ENCODE measurements at places on chromosomes 6 and 20.

- no peak for DNase-seq
Measured at GRCh38 chr20:61321481-61321880, 69.4 kb downstream of the CDH4 start.

DNA sequence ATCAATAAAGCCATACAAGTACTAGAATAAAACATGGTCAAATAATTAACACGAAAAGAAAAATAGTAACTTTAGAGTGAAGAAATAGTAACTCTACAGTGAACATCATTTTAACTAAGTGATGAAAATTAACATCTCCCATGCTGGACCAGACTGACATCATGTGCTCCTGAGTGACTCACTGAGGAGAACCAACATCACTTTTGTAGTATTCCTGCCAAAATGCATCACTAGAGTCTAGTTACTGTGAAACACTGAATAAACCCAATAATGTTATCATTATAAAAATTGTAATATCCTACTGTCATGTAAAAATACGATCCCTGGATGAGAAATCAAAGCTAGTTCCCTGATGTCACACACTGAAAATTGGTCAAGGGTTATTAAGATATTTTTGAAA lies 361.3 kb downstream of the CD109 start:
- no peak for DNase-seq

- DNase-seq = no peak
Measured at GRCh38 chr6:52808660-52809059, 5.0 kb upstream of the GSTA1 start.

- DNase-seq = no peak
Measured at GRCh38 chr6:13289789-13290318, 38.5 kb downstream of the TBC1D7 start.

DNA sequence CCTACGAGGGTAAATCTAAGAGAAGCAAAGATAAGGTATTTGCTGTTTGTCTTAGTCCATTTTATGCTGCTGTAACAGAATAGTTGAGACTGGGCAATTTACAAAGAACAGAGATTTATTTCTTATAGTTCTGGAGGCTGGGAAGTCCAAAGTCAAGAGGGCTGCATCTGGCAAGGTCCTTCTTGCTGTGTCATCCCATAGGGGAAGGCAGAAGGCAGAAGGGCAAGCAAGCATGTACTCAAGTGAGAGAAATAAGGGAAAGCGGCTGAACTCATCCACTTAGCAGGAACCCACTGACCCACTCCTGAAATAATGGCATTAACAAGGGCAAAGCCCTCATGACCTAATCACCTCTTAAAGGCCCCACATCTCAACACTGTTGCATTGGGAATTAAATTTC lies 102.7 kb downstream of the AGPAT4 start:
- no peak for DNase-seq

GRCh38 chr20:38167851-38168760 lies 3.0 kb upstream of the TGM2 start:
- peak; percentile 80 for DNase-seq

- no peak for DNase-seq
Measured at GRCh38 chr6:143410859-143411270, 39.6 kb downstream of the ADAT2 start.

GRCh38 chr20:20229595-20229994 lies 138.3 kb upstream of the INSM1 start:
- no peak for DNase-seq

GRCh38 chr20:46562373-46563169 lies 12.1 kb upstream of the OCSTAMP start:
- no peak for DNase-seq

GRCh38 chr6:54014440-54014839 lies 96.8 kb upstream of the MLIP start:
- no peak for DNase-seq

DNA sequence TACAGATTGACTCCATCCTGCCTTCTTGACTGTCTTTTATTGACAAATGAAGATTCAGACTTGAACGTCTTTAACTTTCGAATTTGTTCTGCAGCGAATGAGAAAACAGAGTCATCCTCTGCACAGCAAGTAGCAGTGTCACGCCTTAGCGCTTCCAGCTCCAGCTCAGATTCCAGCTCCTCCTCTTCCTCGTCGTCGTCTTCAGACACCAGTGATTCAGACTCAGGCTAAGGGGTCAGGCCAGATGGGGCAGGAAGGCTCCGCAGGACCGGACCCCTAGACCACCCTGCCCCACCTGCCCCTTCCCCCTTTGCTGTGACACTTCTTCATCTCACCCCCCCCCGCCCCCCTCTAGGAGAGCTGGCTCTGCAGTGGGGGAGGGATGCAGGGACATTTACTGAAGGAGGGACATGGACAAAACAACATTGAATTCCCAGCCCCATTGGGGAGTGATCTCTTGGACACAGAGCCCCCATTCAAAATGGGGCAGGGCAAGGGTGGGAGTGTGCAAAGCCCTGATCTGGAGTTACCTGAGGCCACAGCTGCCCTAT lies 12.2 kb downstream of the BRD2 start:
- DNase-seq = no peak

DNA sequence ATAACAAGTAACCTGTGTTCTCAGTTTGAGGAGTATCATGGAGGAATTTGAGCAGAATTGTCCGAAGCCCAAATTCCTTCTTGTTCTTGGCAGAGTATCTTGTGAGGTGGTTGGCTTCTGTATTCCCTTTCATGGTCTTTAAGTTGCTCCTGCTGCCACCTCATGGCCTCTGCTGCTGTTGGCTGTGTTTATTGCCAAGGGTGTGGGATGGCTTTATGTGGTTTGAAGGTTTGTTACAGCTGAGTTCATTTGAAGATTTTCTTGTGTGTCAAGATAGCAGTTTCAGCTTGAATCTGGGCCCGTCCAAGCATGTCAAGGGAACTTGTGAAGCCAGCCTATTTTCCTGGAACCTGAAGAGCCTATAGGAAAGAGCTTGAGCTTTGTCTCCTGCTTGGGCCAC lies 20.2 kb upstream of the TTK start:
- DNase-seq = no peak

GRCh38 chr6:54719131-54719530 lies 127.4 kb upstream of the FAM83B start:
- DNase-seq = no peak

- DNase-seq = no peak
Measured at GRCh38 chr6:17197607-17198006, 83.6 kb upstream of the RBM24 start.

GRCh38 chr20:6870559-6870958 lies 103.1 kb downstream of the BMP2 start:
- no peak for DNase-seq

GRCh38 chr6:168666699-168667427 lies 225.9 kb downstream of the SMOC2 start:
- DNase-seq = no peak

- DNase-seq = peak; percentile 6
Measured at GRCh38 chr6:38871741-38872568, 156.8 kb downstream of the DNAH8 start.

DNA sequence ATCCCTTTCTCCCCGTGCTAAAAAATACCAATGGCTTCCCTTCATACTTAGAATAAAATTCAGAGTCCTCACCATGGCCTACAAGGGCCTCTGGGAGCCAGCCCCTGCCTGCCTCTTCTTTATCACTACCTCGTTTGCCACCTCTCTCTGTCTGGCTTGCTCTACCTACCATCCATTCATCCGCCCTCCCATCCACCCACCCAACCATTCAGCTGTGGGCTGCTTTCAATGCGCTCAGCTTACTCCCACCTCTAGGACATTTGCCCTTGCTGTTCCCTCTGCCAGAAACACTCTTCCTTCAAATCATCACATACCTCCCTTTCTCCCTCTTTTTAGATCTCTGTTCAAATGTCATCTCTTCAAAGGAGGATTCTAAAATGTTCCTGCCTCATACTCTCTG lies 44.4 kb downstream of the PACSIN1 start:
- no peak for DNase-seq

GRCh38 chr6:85431271-85431670 lies 18.6 kb upstream of the NT5E start:
- no peak for DNase-seq

DNA sequence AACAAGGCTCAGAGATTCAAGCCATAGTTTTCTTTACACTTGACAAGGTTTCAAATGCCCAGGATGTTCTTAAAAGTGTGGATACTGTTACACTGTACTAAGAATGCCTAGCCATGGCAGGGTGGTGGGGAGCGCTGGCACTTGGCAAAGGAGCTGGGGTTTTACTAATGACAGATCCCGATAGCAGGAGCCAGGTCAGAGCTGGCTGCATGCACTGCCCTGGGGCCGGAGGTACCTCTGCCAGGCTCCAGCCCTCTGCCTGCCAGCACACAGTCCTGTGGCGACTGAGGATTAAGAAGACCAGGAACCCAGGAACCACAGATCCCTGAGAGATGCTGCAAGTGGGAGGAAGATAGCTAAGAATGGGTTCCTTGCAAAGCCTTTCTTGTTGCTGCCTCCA lies 260.3 kb downstream of the ALDH8A1 start:
- DNase-seq = no peak

DNA sequence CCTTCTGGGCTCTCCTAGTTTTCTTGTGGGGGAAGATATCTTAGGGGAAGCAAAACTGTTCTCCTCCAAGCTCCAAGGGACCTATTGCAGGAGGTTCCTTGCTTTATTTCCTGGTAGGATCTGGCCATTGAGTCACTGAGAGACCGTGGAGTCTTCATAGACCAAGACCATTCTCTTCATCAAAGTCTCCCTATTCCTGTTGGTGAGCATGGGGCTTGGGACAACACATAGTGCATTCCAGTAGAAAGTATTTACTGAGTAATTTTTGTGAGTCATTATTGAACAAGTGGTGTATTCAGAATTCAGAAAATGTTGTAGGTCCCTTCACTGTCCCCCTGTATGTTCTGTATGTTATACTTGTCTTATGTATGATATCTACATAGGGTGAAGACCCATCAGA lies 133.6 kb downstream of the CDH26 start:
- no peak for DNase-seq

- DNase-seq = no peak
Measured at GRCh38 chr6:166419717-166420116, 37.0 kb upstream of the MPC1 start.

DNA sequence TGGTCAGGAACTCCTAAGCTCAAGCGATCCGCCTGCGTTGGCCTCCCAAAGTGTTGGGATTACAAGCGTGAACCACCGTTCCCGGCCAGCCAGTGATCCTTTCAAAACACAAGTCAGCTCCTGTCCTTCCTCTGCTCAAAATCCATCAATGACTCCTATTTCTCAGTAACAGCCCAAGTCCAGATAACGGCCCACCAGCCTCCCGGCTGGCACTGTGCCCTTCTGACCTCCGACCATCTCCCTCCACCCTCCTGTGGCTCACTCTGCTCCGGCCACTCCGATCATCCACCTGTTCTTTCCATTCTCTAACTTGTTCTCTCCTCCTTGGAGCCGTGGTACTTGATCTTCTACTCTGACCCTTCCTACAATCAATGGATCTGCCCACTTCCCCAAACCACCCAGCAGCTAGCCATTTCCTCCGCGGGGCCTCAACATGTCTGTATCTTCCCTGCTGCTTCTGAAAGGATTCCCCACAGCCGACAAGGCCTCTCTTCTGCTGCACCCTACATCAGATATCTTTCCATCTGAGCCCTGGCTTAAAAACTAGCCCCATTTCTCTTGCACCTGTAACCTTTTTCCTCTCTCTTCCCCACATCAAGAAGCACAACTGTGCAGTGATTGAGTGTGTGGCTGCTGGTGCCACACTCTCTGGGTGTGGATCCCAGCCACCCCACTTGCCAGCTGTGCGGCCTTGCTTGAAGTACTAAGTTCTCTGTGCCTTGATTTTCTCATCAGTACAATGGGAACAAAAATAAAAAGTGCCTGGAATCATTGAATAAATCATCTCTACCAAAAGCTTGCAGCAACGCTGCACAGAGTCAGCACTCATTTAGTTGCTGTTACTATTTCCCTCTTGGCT lies 6.1 kb upstream of the ZMYND8 start:
- DNase-seq = no peak

- no peak for DNase-seq
Measured at GRCh38 chr6:39226639-39227329, 2.5 kb downstream of the KCNK5 start.

DNA sequence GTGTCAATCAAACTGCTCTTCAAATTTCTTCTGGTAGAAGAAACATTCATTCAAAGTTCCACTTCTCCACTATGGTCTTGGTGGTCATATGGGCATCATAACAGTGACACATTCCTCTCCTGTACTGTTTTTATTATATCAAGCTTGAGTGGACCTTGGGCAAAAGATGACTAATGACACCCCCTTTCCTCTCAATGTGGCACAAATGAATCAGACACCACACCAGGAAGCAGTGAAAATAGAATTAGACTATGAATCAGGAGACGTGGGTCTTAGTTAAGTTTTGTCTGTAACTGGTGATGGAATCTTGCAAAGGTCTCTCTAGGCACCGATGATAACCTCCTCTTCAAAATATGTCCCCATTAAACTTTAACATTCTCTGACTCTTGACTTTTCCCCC lies 9.0 kb upstream of the NRSN1 start:
- no peak for DNase-seq

GRCh38 chr6:87115402-87116135 lies 20.7 kb upstream of the CGA start:
- DNase-seq = no peak

All from skeletal muscle cell (primary cell).